Stomach (tissue), 19 donors: ENCODE measurements at places on chromosomes 1 and 21. TPM values are rescaled to one million over a fixed set of nuclear protein-coding genes. Genes with fewer than 3 reads are reported as not detected.

The KRTAP13-2 gene
- total RNA-seq, result not detected

The BRDT gene
- not detected for total RNA-seq

The AMPD1 gene
- total RNA-seq, result not detected

The ACKR1 gene
- 10.5 TPM for total RNA-seq

The DNAJC28 gene
- total RNA-seq, result 0.43 TPM

The AHCYL1 gene
- 66.9 TPM for total RNA-seq

The CA6 gene
- not detected for total RNA-seq

DNA sequence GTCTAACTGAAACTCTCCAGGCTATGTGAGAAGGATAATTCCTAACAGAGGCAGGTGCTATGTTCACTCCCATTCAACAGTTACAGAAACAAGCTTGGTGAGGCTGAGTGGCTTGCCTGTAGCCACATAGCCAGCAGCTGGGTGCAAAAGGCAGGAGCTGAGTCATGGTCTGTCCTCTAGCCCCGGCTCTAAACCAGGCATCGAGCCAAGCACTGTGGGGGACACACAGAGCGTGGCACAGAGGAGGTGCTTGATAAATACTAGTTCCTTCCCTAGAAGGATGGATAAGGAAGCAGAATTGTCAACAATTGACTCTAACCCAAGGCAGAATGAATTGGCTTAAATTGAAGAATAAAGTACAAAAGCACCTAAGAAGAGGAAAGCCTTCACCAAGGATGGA, 10.4 kb upstream of the KCNA2 start:
- no peak overlapping the region for H3K27ac ChIP-seq
- H3K4me1 ChIP-seq, result peaks cover 13% of the 10 kb centered on the region

- H3K4me1 ChIP-seq, result peaks cover 84% of the 10 kb centered on the region
- H3K36me3 ChIP-seq, result no peaks in the 10 kb centered on the region
- no peak overlapping the region for H3K27ac ChIP-seq
- peak; percentile 38 for DNase-seq
- H3K4me3 ChIP-seq, result no peak overlapping the region
- no peaks in the 10 kb centered on the region for H3K27me3 ChIP-seq
Observed at GRCh38 chr21:45102391-45102932, 28.1 kb downstream of the ADARB1 start.

GRCh38 chr1:239361403-239361802, 25.0 kb upstream of the CHRM3 start:
- DNase-seq, result peak; percentile 21
- H3K36me3 ChIP-seq, result no peaks in the 10 kb centered on the region
- no peaks in the 10 kb centered on the region for H3K27me3 ChIP-seq
- H3K27ac ChIP-seq, result no peak overlapping the region
- H3K4me1 ChIP-seq, result no peaks in the 10 kb centered on the region
- no peak overlapping the region for H3K4me3 ChIP-seq

DNA sequence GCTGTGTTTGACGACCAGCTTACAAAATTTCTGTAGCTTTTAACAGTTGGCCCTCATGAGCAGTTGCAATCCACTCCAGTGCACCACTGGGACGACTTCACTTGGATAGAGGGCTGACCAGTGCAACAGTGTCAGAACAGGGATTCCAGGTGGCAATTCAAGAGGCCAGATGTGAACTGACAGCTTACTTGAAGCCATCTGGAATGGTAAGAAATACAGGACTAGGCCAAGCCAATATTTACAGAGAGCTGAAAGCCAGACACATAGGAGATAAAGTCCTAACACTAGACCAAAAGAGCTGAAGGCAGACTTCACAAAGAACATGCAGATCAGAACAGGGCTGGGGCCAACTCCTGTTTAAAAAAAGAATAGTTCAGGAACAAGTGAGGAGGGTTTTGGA, 93.5 kb upstream of the NFIA start:
- no peaks in the 10 kb centered on the region for H3K4me1 ChIP-seq
- H3K36me3 ChIP-seq, result no peaks in the 10 kb centered on the region
- H3K4me3 ChIP-seq, result no peak overlapping the region
- H3K27me3 ChIP-seq, result no peaks in the 10 kb centered on the region

DNA sequence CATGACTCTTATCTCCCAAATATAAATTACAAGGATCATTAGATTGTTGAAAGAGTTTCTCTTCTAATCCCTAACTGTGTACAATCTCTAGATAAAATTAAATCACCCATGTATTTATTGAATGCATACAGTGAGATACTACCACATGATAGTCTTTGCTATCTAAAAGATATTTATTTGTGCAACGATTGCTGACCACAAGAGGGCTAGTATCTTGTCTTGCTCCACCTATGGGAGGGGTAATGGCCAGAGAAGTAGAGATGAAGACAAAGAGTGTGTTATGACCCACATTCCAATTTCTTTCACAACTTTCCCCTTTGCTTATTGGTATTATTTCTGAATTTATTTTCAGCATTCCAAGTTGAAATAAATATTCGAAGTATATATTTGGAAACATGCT, 13.7 kb downstream of the PYHIN1 start:
- no peak overlapping the region for H3K27ac ChIP-seq
- H3K36me3 ChIP-seq, result no peaks in the 10 kb centered on the region
- H3K4me1 ChIP-seq, result no peaks in the 10 kb centered on the region
- DNase-seq, result no peak
- H3K27me3 ChIP-seq, result no peaks in the 10 kb centered on the region
- H3K4me3 ChIP-seq, result no peak overlapping the region

DNA sequence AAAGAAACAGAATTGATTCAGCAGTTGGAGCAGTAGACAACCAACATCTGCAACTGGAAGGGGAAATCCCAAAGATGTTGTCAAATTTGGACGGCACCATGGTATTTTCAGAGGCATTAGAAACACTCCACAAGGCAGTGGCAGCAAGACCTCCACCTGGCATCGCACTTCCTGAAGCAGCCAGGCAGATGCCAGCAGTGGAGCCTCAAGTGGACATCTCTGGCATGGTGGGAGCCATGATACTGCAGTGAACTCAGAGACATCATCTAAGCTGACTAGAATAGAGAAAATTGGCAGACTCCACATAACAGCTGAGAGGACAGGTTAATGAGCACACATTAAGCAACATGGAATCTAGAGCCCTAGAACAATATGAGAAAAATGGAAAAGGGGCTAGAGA, 33.9 kb upstream of the RGS8 start:
- H3K27ac ChIP-seq, result no peak overlapping the region
- no peak overlapping the region for H3K4me3 ChIP-seq
- no peak for DNase-seq
- no peaks in the 10 kb centered on the region for H3K4me1 ChIP-seq

- H3K36me3 ChIP-seq, result no peaks in the 10 kb centered on the region
- peaks cover 32% of the 10 kb centered on the region for H3K4me1 ChIP-seq
- DNase-seq, result no peak
- H3K27me3 ChIP-seq, result peaks cover 3% of the 10 kb centered on the region
Observed at GRCh38 chr1:155121249-155121648, 6.4 kb upstream of the EFNA1 start.

DNA sequence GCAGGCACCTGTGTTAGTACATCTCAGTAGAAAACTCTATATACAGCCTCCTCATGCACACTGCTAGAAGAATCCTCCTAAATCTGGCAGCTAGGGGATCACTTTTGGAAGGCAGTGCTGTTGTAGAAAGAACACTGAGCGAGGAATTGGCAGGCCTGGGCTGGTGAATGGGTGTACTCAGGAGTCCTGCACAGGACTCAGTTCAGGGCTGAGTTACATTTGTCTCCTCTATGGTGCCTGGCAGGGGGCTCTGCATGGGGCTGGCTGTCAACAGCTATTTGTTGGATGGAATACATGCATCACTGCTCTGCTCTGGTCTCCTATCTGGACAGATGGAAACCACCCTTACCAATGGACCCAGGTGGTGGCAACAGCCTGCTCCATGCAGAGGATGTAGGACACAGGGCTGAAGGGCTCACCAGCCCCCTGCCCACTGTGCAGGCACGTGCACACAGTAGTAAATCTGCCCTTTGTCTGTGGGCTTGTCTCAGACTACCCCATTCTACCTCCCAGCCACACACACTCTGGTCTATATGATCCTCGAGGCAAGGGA, 74.2 kb downstream of the LRIG2 start:
- H3K4me1 ChIP-seq, result no peaks in the 10 kb centered on the region
- H3K27ac ChIP-seq, result no peak overlapping the region
- no peaks in the 10 kb centered on the region for H3K36me3 ChIP-seq
- DNase-seq, result no peak
- H3K4me3 ChIP-seq, result no peak overlapping the region
- H3K27me3 ChIP-seq, result no peaks in the 10 kb centered on the region

GRCh38 chr1:164608651-164609057, 49.7 kb downstream of the PBX1 start:
- DNase-seq, result no peak
- no peaks in the 10 kb centered on the region for H3K27me3 ChIP-seq
- no peaks in the 10 kb centered on the region for H3K36me3 ChIP-seq
- peak overlapping the region; percentile 8 for H3K27ac ChIP-seq

DNA sequence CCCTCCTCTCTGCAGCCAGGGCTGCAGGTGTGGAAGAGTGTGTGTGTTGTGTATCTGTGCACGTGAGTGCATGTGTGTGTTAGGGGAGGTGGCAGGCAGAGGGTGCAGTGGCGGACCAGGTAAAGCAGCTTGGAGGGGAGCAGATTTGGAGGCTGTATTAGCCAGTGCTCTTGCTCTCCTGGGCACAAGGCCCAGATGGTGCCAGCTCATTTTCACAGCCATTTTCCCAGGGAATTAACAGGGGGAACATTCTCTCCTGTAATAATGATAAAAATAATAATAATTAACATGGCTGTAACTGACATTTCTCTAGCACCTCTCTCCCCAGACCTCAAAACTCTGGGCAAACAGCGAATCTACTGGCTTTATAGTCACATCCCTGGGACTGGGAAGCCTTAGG, 43.6 kb downstream of the LRRN2 start:
- no peak for DNase-seq
- peaks cover 9% of the 10 kb centered on the region for H3K4me1 ChIP-seq
- H3K4me3 ChIP-seq, result no peak overlapping the region
- H3K36me3 ChIP-seq, result no peaks in the 10 kb centered on the region

GRCh38 chr1:246533371-246533905, 26.4 kb upstream of the SMYD3 start:
- DNase-seq, result no peak
- no peaks in the 10 kb centered on the region for H3K36me3 ChIP-seq
- H3K27ac ChIP-seq, result no peak overlapping the region
- no peaks in the 10 kb centered on the region for H3K27me3 ChIP-seq
